ENCODE measurements at places on chromosomes 7 and 10. TPM values are rescaled to one million over a fixed set of nuclear protein-coding genes. Genes with fewer than 3 reads are reported as not detected.

The PCLO gene
- 2.9 TPM for total RNA-seq

The MAT1A gene
- not detected for total RNA-seq

The CCL24 gene
- not detected for total RNA-seq

DNA sequence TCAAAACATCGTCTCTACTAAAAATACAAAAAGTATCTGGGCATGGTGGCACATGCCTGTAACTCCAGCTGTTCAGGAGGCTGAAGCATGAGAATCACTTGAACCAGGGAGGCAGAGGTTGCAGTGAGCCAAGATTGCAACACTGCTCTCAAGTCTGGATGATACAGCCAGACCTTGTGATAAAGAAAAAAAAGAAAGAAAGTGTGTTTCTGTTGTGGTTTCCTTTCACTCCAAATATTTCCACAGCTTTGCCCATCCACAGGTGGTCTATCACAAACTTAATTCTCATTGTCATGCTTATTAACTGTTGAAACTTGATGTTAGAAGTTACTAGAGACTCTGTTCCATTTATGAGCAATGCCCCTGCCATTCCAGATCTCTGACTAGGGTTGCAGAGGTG lies 316.0 kb upstream of the SEMA3C start:
- no peak for DNase-seq

DNA sequence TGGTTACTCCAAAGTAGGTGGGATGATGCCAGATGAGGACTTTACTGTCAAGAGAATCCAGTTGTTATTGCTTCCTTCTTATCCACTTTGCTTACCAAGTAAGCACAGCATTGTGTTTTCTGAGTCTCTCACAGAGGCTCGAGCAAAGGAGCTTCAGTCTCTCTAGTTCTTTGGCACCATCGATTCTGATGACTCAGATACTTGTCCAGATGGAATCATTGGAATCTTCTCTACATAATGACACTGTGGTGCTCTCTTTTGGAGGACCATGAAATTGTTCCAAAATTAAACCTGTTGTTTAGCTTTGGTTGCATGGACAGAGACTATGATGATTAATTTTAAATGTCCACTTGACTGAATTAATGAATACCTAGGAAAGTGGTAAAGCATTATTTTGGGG lies 132.6 kb downstream of the NXPH1 start:
- no peak for DNase-seq
